Aorta (tissue), 5 donors: ENCODE measurements at places on chromosomes 6 and 20. TPM values are rescaled to one million over a fixed set of nuclear protein-coding genes. Genes with fewer than 3 reads are reported as not detected.

GRCh38 chr6:163444077-163444476 lies 29.6 kb downstream of the QKI start:
- no peaks in the 10 kb centered on the region for H3K27me3 ChIP-seq
- H3K4me1 ChIP-seq = no peaks in the 10 kb centered on the region
- H3K36me3 ChIP-seq = no peaks in the 10 kb centered on the region
- H3K4me3 ChIP-seq = no peak overlapping the region
- DNase-seq = no peak
- no peak overlapping the region for H3K27ac ChIP-seq

GRCh38 chr6:83310046-83310445 lies 116.9 kb downstream of the RWDD2A start:
- no peak overlapping the region for H3K4me3 ChIP-seq
- H3K27me3 ChIP-seq = no peaks in the 10 kb centered on the region
- no peak overlapping the region for H3K27ac ChIP-seq
- no peaks in the 10 kb centered on the region for H3K36me3 ChIP-seq

GRCh38 chr6:108549241-108549640 lies 11.5 kb upstream of the FOXO3 start:
- H3K27ac ChIP-seq = no peak overlapping the region
- H3K4me1 ChIP-seq = no peaks in the 10 kb centered on the region
- no peaks in the 10 kb centered on the region for H3K27me3 ChIP-seq
- no peak overlapping the region for H3K4me3 ChIP-seq
- DNase-seq = no peak
- no peaks in the 10 kb centered on the region for H3K36me3 ChIP-seq

Gene HLA-C
- total RNA-seq = 529 TPM

Gene SSR1
- total RNA-seq = 125 TPM

Gene CDSN
- not detected for total RNA-seq

Gene ARG1
- total RNA-seq = 0.87 TPM

- H3K4me1 ChIP-seq = no peaks in the 10 kb centered on the region
- H3K36me3 ChIP-seq = no peaks in the 10 kb centered on the region
- H3K27ac ChIP-seq = no peak overlapping the region
- no peaks in the 10 kb centered on the region for H3K27me3 ChIP-seq
- no peak overlapping the region for H3K4me3 ChIP-seq
Observed at GRCh38 chr6:119110601-119111548, 32.4 kb upstream of the FAM184A start.

DNA sequence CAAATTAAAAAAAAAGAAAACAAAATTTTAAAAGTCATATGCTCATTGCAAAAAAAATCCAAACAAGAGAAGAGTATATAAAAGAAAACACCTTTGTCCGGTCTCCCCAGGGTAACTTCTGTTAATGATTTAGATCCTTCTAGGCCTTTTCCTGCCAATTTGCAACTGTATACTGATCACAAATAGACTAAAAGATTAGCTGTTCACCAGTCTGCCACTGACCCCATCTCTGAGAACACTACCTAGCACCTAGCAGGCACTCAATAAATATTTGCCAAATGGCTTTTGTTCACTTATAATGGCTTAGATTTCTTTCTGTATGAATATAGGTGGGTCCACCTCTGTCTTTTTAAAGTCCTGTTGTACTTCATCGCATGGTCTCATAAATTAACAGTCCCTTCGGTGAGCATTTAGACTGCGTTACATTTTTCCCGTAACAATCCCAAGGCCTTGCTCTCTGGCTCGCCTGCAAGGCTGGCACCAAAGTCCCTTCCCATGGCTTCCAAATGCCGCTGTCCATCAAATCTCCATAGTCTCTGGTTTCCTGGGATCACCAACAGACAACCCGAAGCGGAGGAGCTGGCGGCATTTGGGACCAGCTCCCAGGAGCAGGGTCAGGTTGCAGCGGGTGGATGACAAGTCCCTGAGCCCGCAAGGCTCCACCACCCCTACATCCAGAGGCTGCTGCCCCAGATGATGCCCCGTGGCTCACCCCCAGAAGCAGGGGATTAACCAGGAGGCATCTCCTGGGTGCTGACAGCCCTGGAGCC lies 11.8 kb downstream of the JPH2 start:
- no peak overlapping the region for H3K4me3 ChIP-seq
- peaks cover 4% of the 10 kb centered on the region for H3K36me3 ChIP-seq

Gene KIF6
- total RNA-seq = 0.42 TPM
